ENCODE measurements at places on chromosomes 13 and 19. TPM values are rescaled to one million over a fixed set of nuclear protein-coding genes. Genes with fewer than 3 reads are reported as not detected.

DNA sequence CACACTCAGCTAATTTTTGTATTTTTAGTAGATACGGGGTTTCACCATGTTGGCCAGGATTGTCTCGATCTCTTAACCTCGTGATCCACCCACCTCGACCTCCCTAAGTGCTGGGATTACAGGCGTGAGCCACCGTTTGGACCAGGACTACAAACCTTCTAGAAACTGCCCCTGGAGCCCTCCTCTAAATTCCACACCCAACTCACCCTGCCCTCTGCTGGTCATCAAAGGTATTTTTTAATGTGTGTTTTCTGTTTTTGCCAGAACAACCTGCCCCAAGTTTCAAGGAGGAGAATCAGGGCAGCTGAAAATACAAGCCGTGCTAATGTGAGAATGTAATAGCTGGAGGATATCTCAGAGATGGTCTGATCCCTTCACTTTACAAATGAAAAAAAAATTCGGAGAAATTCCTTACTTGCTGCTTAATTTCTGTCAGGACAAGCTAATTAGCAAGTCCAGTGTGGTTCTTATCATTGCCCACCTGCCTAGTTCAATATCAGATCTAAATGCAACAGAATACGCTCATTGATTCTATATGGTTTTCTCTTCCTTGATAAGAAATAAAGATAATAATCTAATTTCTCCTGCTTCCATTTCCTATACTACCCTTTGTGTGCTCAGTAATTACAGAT is 4.1 kb downstream of the ATP8A2 start:
- H3K36me3 ChIP-seq: no peaks in the 10 kb centered on the region
- H3K27me3 ChIP-seq: peaks cover 53% of the 10 kb centered on the region
- H3K4me1 ChIP-seq: peaks cover 5% of the 10 kb centered on the region
- DNase-seq: peak; percentile 54
- H3K27ac ChIP-seq: no peak overlapping the region
- no peak overlapping the region for H3K4me3 ChIP-seq

ERICH4 gene
- not detected for total RNA-seq

PPP2R1A gene
- total RNA-seq: 214 TPM

DNA sequence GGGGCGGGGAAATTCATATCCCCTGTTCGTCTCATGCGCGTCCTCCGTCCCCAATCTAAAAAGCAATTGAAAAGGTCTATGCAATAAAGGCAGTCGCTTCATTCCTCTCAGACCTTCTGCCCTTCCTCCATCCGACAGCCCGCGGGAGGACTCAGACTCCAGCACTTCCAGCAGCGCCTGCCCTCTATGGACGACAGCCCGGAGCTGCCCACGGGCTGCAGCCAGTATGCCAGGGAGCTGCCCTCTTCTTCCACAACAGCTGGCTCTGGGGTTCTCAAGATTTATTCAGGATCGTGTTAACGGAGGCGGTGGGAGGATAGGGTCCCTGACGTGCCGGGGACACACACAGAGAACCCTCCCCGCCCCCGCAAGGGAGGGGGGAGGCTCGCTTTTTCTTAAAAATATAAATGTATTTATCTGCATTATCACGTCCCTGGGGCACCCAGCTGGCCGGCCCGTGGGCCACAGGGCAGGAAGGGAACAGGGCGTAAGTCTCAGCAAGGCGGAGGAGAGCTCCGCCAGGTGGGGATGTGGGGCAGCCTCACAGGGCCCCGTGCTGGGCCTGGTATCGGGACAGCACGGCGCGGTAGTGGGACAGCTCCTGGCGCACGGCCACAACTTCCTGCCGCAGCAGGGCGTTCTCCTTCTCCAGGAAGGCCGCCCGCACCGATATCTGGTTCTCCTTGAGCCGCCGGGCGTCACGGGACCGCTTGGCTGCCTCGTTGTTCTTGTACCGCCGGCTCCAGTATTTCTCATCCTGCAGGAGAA is 6.7 kb downstream of the DBP start:
- H3K27ac ChIP-seq: peak overlapping the region; percentile 80
- H3K36me3 ChIP-seq: peaks cover 17% of the 10 kb centered on the region
- no peak overlapping the region for H3K4me3 ChIP-seq

- H3K4me3 ChIP-seq: no peak overlapping the region
- no peak overlapping the region for H3K27ac ChIP-seq
- no peaks in the 10 kb centered on the region for H3K4me1 ChIP-seq
- peaks cover 9% of the 10 kb centered on the region for H3K27me3 ChIP-seq
- DNase-seq: no peak
These were observed 37.5 kb upstream of the C19orf12 start for GRCh38 chr19:29752450-29753025.

GRCh38 chr19:38734176-38734425 is 10.2 kb downstream of the CAPN12 start:
- DNase-seq: no peak
- peak overlapping the region; percentile 83 for H3K27ac ChIP-seq
- H3K36me3 ChIP-seq: peaks cover 12% of the 10 kb centered on the region
- H3K4me3 ChIP-seq: peak overlapping the region; percentile 69

DNA sequence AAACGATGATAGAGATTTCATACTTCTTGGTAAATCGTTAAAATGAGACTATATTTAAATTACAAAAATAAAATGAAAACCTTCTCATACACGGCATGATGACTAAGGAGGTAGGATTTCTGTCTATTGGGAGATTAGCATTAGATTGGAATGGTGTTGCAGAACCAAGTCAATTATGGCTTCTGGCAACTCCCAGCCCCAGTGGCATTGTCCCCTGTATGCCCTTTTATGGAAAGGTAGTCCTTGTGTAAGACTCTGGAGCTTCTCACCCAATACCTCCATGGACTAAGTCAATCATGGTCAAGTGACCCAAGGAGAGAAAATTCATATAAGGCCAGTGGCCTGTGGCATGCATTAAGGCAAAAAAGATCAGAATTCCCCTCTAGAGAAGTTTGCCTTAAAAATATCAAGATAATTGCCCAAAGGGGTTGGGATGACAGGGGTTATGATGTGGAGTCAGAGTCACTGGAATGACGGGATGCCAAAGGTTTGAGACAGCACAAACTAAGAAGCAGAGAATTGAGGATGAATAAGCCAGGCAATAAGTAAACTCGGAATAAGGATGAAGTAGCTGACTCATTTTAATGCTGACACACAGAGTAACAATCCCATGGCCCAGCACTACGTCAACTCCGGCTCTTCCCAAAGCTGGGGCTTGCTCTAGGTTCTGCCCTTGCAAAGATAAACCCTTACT is 57.8 kb upstream of the POSTN start:
- H3K4me1 ChIP-seq: no peaks in the 10 kb centered on the region
- H3K4me3 ChIP-seq: no peak overlapping the region
- no peaks in the 10 kb centered on the region for H3K36me3 ChIP-seq
- no peak overlapping the region for H3K27ac ChIP-seq
- DNase-seq: no peak

- H3K27ac ChIP-seq: peak overlapping the region; percentile 96
- H3K4me3 ChIP-seq: peak overlapping the region; percentile 54
- H3K27me3 ChIP-seq: no peaks in the 10 kb centered on the region
- H3K36me3 ChIP-seq: peaks cover 11% of the 10 kb centered on the region
- DNase-seq: peak; percentile 38
- peaks cover 76% of the 10 kb centered on the region for H3K4me1 ChIP-seq
These were observed 123.3 kb downstream of the AKAP11 start for GRCh38 chr13:42395086-42395821.

CBY2 gene
- not detected for total RNA-seq

Data from activated CD4-positive, alpha-beta T cell treated with anti-CD3 and anti-CD28 coated beads, Interleukin-2, amount 10 ng/mL, durations not matched to agents 7 days and 5 days (primary cell).